ENCODE measurements at places on chromosomes 11 and 22.

DNA sequence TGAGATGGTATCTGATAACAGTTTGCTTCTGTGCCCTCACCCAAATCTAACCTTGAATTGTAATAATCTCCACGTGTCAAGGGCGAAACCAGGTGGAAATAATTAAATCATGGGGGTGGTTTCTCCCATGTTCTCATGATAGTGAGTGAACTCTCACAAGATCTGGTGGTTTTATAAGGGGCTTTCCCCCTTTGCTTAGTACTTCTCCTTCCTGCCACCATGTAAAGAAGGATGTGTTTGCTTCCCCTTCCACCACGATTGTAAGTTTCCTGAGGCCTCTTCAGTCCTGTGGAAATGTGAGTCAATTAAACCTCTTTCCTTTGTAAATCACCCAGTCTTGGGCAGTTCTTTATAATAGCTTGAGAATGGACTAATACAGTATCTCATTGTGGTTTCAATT, 8.5 kb upstream of the OVCH2 start:
- DNase-seq: no peak

DNA sequence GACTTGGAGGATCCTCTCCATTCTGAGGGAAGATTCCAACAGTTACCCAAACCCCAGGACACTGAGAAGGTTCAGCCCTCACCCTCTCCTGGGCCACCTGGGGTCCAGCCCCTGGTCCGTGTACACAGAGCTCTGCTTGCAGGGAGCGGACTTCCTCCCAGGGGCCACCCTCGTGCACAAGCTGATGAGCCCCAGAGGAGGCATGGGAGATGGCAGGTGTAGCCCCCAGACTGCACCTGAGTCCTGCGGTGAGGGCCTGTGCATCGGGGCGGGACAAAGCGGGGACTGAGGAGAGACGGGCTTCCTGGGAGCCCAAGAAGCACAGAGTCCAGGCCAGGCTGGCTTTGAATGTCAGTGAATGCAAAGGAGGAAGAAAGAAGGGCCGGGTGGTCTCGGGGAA, 1374.9 kb downstream of the BRD1 start:
- DNase-seq: no peak

- no peak for DNase-seq
These were observed 76.5 kb downstream of the SWAP70 start for GRCh38 chr11:9740202-9740883.

DNA sequence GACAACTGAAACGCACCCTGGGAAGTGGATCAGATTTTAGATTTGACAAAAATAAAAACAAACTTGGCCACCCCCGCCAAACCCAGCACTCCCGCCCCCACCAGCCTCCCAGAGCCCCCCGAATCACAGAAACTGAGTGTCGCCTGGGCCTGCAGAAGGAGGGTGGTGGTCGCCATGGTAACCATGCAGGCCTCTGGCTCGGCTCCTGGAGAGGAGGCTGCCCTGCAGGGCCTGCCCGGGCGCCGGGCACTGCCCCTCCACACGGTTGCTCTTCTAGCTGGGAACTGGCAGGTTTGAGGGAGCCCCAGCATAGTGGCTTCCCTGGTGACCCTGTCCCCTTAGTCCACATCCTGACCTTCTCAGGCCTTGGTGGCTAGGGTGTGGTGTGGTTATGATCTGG, 19.3 kb downstream of the CACNA1I start:
- no peak for DNase-seq

DNA sequence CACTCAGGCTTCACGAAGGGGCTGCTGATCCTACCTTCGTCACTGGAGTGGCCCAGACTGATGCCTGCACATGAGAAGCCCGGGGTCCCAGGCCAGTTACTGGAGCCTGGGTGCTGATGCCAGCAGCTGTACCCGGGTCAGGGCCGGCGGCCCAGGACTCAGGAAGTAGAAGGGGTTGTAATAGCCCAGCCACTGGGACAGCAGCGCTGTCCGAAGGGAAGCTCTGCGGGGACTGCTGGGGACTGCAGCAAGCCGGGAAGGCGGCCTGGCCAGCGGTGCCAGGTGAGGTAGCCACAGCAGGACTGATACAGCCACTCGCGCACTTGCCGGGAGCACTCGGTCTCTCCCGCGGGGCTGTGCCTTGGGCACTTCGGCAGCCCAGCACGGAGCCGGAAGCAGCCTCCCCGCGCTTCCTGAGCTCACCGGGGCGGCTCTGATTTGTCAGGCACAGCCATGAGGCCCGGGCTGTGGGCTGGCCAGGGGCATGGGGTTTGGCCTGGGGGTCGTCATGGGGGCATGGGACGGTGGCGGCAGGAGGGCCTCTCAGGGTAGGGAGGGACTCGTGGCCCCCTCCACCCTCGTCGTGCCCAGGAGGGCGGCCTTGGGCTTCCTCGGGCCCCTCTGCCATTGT, 13.9 kb upstream of the OR8K1 start:
- no peak for DNase-seq

DNA sequence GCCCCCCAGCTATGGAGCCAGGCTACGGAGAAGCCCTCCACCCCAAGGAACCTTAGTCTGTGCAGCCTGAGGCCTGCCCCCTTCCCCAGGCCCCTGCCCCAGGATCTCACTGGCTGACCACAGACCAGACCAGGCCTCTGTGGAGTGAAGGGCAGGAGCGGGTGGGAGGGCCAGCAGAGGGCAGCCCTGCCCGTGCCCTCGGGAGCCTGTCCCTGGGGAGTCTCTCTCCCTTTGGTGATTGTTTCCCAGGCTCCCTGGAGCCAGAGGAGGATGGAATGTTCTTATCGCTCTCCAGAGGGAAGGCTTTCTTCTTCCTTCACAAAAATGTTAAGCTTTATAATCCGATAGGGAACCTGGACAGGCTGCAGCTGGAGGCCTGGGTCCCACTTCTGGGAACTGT, 455.3 kb downstream of the SOX6 start:
- DNase-seq: no peak
